Thoracic aorta (tissue), 2 donors: ENCODE measurements at places on chromosomes 13 and 19. TPM values are rescaled to one million over a fixed set of nuclear protein-coding genes. Genes with fewer than 3 reads are reported as not detected.

FXYD7 gene
- total RNA-seq, result not detected

ZNF665 gene
- 6.6 TPM for total RNA-seq

KCTD12 gene
- total RNA-seq, result 99.7 TPM

MAB21L1 gene
- total RNA-seq, result 0.63 TPM

CACNG6 gene
- total RNA-seq, result not detected

ZNF575 gene
- total RNA-seq, result not detected

LRG1 gene
- 0.41 TPM for total RNA-seq

RASGRP4 gene
- total RNA-seq, result 3.6 TPM

ZNF296 gene
- total RNA-seq, result 1.8 TPM

ZNF548 gene
- 49.1 TPM for total RNA-seq

MUC16 gene
- under 0.01 TPM for total RNA-seq

TARM1 gene
- total RNA-seq, result not detected

FBXO17 gene
- 29.6 TPM for total RNA-seq

SHISA7 gene
- total RNA-seq, result not detected
